Activated CD4-positive, alpha-beta T cell treated with anti-CD3 and anti-CD28 coated beads, Interleukin-2, amount 50 U/mL, for 24 hours (primary cell): ENCODE measurements at places on chromosomes 5 and 9.

- no peak for DNase-seq
Observed at GRCh38 chr5:98769210-98769958, 4.1 kb upstream of the RGMB start.

DNA sequence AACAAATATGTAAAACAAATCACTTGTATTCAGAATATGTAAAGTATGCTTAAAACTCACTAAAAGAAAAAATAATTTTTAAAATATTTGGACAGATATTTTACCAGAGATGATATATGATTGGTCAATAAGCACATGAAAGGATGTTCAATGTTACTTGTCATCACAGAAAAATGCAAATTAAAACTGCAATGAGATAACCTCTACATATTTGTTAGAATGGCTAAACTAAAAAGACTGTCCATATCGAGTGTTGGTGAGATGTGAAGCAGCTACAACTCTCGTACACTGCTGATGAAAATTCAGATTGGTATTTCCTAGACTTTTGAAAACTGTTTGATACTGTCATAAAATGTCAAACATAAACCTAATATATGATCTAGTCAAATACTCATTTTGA is 685.1 kb downstream of the DTWD2 start:
- no peak for DNase-seq

- no peak for DNase-seq
Observed at GRCh38 chr5:87132696-87133095, 135.0 kb upstream of the RASA1 start.

DNA sequence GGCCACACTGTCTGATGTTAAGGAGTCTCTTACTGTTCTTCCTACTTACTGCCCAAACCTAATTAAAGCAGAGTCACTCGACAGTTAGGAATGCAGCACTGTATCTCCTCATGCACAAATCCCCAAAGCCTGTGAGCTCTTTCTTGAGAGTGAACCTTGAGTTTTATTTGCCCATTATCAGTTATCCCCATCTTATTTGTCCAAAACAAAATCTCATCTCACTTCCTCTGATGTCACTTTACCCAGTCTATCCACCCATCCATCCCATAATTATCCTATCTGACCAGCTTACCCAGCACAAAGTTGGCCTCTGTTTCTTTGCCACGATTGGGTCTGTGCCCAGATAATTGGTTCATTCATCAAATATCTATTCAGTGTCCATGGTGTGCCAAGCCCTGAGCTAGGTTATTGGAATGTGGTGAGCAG is 250.8 kb downstream of the SLIT3 start:
- DNase-seq, result no peak

DNA sequence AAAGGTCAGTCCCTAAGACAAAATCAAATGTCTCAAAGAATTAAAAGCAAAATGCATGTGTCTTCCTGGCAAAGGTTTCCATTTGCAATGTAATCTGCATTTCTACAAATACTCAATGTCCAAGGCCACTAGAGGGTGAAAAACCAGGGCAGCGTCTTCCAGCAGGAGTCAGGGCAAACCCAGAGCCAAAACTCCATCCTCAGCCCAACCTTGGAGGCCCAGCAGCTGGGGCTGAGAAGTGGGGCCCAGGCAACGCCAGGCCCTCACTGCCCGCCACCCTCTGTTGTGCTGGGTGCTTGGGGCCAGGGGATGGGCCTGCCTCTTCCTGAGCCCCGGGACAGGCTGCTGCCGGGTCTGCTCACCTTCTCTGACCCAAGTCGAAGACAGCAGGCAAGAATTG is 200.1 kb downstream of the PAX5 start:
- no peak for DNase-seq

- no peak for DNase-seq
Observed at GRCh38 chr5:8958602-8959001, 587.3 kb downstream of the SEMA5A start.

DNA sequence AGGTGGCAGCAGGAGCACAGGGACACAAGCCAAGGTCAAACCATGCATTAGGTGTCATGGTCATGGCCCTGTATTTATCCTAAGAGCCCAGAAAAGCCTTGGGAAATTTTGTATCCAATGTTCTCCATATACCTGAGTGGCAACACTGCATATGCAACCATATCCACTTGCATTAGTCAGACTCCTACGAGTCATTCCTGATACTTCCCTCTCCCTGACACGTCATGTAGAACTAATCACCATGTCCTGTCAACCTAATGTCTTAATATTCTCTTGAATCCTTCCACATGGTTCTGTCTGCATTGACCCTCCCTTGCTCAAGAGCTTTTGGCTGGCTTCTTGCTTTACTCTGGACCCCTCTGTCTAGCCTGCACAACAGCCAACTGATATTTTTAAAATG is 9.4 kb downstream of the SCGB3A2 start:
- DNase-seq, result no peak

GRCh38 chr5:138778234-138778633 is 25.0 kb downstream of the CTNNA1 start:
- no peak for DNase-seq

- no peak for DNase-seq
Observed at GRCh38 chr5:89417990-89418389, 535.0 kb upstream of the MEF2C start.

GRCh38 chr9:16175461-16175860 is 622.6 kb downstream of the CCDC171 start:
- no peak for DNase-seq

DNA sequence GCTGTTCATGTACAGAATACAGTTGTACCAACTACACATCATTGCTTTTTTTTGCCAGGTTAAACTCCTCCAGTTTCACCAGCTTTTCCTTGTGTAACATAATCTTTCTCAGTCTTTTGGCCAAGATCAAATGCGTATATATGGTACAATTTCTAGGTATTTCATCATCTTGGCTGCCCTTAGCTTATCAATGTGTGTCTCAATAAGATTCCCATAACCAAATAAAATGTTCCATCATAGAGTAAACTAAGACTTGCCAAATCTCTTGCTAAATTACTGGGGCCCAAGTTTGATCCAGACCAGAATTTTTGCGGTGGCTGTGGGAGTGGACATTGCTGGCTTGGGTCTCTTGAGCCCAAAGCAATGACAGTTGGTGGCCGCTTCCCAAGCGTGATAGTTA is 24.3 kb upstream of the ERBIN start:
- DNase-seq, result no peak

DNA sequence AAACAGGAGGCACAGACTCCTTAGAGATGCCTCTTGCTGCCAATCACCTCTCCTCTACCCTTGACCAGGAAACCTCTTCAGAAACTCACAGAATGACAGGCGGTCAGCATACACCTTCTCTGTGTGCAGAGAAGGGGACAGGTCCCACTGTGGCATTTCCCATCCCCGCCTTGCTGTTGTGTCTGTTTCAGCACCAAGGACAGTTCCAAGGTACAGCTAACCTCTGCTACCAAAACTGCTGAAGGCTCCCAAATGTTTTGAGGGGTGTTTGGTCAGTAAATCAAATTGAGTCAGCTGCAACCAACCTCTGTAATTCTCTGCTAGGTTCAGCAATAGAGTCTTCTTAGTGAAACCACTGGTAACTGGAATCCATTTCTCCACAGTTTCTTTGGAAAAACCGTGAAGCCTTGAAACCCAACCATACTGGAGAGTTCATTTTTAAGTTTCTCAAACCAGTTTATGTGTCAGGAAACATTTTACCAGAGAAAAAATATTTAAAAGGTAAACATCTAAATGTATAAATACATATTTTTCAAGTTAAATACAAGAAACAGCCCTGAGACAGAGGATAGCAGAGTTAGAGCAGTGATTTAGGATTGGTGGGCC is 122.0 kb downstream of the DRD1 start:
- peak; percentile 1 for DNase-seq

GRCh38 chr9:79731171-79731890 is 159.6 kb downstream of the TLE4 start:
- no peak for DNase-seq

DNA sequence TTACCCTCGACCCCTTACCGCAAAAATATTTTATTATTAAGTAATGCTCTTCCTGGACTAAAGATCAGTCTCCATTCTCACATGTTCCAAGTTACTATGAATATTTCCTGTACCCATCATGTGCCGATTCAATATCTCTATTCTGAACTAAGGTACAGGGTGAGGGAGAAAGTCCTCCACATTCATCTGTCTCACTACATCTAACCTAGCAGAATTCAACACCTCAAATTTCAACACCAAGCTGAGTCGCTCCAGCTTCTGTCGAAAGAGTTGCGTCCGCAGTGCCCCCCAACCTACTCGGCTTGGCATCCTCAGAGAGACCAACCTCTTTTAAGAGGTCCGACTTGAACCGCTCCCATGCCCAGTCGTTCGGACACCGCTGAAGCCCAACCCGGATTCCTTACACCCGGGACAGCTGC is 1.0 kb downstream of the CERT1 start:
- DNase-seq, result no peak

DNA sequence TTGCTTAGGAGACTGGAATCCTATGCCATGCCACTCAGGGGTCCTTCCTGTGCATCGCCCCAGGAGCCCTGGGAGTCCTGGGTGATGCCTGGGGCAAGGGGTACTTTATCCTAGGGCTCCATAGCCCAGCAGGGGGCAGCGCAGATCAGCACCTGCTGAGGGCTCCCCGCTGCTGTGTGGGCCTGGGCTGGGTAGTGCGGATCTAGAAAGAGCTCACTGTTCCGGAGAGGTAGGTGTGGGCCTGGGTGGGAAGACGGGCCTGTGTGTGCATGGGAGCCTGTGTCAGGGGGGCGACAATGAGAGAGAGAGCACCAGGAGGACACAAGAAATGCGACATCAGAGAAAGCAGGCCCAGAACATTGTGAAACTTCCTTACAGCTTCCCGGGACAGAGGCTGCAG is 11.4 kb upstream of the DAB2IP start:
- peak; percentile 9 for DNase-seq
